ENCODE measurements at places on chromosomes 6 and 20.

- no peak for DNase-seq
These were observed 46.6 kb downstream of the TPBG start for GRCh38 chr6:82410151-82410648.

DNA sequence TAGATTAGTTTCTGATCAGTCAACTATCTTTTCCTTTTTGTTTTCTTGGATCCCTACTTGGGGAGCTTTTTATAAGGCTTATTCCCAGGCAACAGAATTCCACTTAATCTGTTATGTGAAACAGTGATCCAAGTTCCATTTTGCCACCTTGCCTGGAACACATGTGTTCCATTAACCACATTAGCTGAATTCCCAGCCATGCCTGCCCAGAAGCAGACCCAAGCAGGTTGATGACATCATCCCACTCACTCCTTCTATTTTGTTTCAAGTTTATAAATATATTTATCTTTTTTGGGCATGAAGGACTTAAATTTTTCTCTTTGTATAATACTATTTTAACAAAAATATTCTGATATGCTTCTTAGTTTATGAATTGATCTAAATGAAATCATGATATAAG is 587.4 kb downstream of the GRIK2 start:
- no peak for DNase-seq

GRCh38 chr6:153058909-153059308 is 56.4 kb upstream of the MTRF1L start:
- no peak for DNase-seq

GRCh38 chr6:96059586-96059985 is 43.8 kb downstream of the FUT9 start:
- DNase-seq = no peak

GRCh38 chr20:52422574-52423336 is 231.2 kb upstream of the ZFP64 start:
- DNase-seq = no peak

DNA sequence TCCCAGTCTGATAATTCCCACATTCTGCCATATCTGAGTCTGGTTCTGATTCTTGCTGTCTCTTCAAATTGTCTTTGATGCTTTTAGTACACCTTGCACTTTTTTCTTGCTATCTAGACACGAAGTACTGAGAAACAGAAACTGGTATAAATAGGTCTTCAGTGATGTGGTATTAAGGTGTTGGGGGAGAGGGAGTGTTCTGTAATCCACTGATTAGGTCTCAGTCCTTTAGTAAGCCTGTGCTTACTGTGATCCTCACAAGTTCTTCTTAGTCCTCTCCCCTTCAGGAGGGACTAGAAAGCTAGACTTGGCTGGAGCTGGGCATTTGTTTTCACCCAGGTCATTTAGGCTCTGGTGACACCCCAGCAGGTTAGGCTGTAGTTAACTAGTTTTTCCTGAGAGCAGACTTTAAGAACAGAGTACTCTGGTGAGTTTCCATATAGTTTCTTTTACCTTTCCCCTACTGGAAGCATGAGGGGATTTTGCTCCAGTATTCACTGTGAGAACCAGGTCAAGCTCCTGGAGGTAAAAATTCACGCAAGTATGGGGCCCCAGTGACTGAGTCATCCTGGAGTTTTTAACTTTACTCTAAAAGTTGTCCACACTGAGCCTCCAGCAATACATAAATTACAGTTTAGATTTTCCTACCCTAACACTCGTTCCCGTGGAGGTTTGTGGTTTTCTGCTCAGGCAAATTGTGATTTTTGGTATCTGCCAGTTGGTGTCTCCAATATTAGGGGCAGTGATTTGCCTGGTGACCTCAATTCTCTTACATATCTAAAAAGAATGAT is 154.6 kb downstream of the CDKAL1 start:
- DNase-seq = no peak

GRCh38 chr6:128112494-128112893 is 211.6 kb upstream of the THEMIS start:
- no peak for DNase-seq

GRCh38 chr20:38260378-38261053 is at the start of gene KIAA1755:
Gene KIAA1755 (minus strand): TSS chr20:38260735. CDS start chr20:38260500, 235 bp downstream.
- no peak for DNase-seq

DNA sequence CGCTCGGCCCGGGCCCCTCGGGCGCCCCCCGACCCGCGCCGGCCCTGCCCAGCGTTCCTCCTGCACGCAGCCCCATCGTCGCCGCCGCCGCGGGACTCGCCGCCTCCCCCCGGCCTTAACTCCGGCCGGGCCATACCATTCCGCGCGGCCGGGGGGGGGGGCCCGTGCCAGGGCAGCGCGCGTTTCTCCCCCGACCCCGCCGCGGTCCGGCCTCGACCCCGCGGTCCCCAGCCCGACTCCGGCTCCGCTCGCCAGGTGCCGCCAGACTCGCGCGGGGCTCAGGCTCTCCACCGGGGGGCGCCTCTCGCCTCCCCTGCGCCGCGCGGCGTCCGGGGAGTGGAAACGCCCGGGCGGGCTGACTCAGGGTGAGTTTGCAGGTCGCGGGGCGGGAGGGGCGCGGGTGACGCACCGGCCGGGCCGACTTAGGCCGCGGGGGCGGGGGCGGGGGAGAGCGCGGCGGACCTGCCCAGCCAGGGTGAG is at the start of gene SRXN1:
TSS of gene SRXN1 (minus strand) at position 91 of the 480 bp plus-strand sequence. CDS start at position 76, 15 bp downstream.
- DNase-seq = peak; percentile 92

DNA sequence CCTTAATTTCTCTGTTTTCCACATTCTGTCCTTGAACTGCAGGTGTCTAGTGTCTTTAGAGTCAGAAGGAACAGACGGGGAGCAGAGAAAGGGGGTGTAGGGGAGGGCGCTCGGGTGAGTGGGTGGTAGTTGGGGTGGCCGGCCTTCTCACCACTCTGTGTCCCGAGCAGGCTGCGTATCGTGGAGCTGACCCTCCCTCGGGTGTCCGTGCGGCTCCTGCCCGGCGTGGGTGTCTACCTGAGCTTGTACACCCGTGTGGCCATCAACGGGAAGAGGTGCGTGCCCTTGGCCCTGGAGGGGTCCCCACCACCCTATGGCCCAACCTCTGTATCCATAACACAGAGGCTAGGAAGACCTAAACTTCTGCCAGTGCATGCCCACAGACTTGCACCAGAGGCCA is 5.3 kb downstream of the BPIFB4 start:
- no peak for DNase-seq

- peak; percentile 49 for DNase-seq
These were observed 58.6 kb downstream of the SYNJ2 start for GRCh38 chr6:158040051-158040803.

DNA sequence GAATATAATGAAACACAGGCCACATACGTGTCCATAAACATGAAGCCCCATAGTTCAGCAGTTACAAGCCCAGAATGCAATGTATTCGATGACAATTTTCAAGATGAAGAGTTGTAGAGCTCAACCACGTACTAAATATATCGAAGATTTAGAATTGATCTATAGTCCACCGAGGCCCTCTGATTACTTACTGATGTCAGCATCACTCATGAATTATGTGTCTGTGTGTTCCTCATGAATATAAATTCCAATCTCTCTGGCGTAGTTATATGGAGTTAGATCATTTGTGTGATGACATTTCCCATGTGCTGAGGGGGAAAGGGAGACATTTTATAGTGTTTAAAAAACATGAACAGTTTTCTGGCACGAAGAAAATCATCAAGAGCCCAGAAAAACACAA is 97.5 kb downstream of the PFDN4 start:
- no peak for DNase-seq

DNA sequence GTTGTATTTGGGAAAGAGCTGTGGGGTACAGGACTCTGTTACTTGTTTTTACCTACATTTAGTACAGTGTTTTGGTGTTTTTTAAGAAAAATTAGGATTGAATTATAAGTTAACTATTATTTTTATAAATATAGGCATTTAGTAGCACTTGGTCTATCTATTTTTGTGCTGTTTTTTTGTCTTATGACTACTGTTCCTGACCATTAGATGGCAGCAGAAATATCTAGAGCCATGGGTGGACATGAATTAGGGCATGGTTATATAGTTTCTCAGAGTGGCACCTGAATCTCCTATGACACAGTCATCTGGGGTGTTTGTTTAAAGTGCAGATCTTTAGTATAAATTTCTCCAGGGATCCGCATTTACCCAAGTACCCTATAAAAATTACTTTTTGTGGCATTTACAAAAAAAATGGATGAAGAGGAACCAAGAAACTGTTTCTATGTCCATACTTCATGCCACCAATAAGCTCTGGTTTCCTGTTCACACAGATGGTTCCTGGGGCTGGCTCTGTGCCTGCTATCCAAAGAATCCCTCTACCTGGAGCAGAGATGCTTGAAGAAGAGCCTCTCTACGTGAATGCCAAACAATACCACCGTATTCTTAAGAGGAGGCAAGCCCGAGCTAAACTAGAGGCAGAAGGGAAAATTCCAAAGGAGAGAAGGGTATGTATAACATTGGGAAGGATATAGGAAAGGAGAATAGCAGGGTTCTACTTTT is 19.8 kb downstream of the NFYA start:
- no peak for DNase-seq

- DNase-seq = no peak
These were observed 132.4 kb upstream of the MAN1A1 start for GRCh38 chr6:119481976-119482375.

GRCh38 chr6:37141281-37142049 is 28.5 kb upstream of the PIM1 start:
- no peak for DNase-seq

DNA sequence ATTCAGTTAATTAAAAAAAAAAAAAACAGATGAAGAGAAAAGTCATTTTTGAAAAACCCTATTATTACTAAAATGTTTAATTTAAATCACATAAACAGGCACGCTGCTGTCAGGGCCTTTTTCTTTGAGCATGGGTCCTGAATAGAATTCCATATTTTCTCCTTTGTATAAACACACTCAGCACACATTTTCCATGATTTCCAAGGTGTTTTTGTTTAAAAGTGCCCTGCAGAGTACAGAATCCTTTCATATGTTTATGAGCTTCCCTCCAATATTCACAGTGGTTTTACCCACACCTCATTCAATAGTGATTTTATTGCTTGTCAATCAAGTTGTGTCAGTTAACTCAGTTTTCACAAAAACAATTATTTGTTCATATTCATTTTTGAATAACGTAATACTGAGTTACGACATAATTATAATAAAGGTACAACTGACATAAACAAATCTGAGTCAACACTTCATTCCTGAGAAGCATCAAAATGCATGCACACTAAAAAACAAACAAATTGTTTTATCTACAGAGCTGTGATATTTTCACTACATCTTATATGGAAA is 15.2 kb downstream of the SLC35B3 start:
- no peak for DNase-seq

GRCh38 chr6:14141351-14142062 is 23.9 kb downstream of the CD83 start:
- no peak for DNase-seq

- no peak for DNase-seq
These were observed 259.5 kb upstream of the JARID2 start for GRCh38 chr6:14986370-14986769.

DNA sequence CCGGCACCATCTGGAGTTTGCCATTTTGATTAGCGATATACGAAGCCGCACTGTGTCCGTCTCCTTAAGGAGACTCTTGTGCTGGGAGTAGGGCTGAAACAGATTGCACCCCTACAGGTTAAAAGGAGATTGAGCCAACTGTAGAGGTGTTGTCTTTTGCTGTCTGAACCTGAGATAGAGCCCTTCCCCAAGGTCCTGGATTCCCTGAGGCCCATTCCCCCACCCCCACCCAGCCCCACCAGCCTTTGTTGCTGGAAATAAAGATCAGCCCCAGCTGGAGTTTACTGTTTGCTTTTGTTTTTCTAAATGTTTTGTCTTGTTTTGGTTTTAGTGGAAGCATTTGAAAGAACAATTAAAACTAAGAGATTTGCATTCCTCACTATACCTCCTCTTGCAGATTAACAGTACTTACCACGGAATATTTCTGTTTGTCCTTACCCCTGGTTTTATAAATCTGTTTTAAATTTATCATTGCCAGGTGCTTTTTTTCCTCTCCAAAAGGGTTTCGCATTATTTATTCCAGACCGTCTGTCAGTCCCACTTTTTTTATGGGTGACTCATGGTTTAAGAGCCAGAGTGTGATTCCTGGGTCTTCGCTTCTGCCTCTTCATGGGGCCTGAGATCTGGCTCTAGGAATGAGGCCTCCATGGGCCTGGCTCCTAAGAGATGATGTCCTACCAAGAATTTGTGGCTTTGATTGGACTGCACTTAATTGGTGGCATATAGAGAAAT is 169.2 kb downstream of the DTNBP1 start:
- no peak for DNase-seq

- DNase-seq = no peak
These were observed 127.2 kb downstream of the DTNBP1 start for GRCh38 chr6:15535495-15536197.

Data from activated T-cell treated with anti-CD3 and anti-CD28 coated beads, Interleukin-2, amount 50 U/mL, for 48 hours (primary cell).